ENCODE measurements at places on chromosomes 12 and 14.

GRCh38 chr12:4857472-4858291 lies 52.0 kb upstream of the KCNA1 start:
- peak; percentile 75 for DNase-seq

DNA sequence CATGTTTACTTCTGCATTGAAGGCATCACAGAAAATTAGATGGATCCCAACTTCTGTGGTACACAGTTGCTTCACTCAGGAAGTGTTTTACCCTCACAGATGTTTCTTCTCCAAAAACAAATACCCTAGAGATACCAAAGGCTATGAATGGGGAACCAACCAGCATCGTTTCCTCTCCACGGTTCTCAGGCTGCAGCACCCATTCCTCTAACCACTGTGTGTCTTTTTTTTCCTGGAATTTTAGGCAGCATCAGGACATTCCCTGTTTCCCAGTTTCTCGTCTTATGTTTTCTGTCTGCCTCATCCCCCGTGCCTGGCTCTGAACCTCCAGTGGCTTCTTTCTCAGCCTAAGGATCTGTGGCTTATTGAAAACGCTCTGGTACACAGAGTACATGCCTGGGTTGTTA lies 72.0 kb upstream of the TBX5 start:
- no peak for DNase-seq

DNA sequence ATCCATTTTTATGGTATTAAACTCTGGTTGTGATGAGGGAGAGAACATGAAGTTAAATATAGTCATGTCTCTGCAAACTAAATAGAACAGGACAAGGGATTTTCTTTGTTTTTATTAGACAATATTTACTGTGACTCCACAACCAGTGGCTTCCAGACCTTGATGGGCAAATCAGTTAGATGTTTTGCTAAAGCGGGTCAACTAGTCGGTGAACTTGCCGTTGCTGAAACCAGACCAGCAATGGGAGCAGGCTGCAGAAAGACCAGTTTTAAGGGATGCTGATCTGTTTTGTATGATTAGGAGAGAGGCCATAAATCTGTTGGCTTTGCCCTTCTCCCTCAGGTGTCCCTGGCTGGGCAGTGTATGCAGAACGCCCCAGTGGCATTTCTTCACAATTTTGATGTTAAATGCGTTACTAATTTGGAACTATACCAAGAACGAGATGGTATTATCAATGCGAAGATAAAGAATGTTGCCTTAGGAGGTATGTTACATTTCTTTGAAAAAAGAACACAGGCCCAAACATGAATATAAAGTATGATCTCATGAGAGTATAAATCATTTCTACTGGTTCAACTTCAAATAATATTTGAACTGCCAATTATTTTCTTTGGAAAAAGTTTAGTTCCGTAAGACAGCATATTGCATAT lies 19.4 kb downstream of the TCTN2 start:
- DNase-seq = no peak

DNA sequence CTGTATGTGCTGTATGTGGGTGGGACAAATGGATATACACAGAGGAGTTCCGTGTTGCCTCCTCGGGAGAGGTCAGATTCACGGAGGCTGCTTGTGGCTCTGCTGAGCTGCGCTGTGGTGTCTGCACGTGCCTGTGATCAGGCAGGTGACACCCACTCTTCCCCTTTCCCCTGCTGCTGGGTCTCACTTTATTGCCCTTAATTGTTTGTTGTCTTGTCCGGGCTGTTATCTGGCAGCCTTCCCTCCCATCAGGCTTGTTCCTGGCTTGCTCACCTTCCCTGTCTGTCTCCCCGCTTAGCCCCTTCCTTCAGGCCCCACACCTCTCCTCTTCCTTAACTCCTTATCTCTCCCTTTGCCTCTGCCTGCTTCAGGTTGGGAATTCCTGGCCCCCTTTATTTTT lies 13.5 kb downstream of the WNT5B start:
- no peak for DNase-seq

- DNase-seq = no peak
Observed at GRCh38 chr12:12474471-12474928, 88.2 kb downstream of the DUSP16 start.

DNA sequence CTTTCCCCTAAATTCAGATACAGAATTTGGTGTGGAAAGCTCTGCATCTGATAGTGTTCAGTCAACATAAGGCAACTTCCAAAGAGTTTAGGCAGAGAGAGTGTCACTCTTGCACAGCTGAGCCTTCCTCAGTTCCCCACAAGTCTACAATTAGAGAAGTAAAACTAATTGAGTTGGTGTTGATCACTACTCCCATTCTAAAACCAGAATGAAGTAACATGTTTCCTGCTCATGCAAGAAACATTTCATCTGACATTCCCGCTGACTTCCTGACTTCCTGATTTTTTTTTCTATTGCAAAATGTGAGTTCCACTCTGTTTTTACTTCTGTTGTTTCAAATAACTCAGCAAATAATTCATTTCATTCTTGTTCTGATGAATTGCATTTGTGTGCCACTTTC lies 271.0 kb downstream of the ALG10B start:
- DNase-seq = no peak

GRCh38 chr12:56154246-56154771 lies 1.9 kb downstream of the MYL6B start:
- DNase-seq = no peak

DNA sequence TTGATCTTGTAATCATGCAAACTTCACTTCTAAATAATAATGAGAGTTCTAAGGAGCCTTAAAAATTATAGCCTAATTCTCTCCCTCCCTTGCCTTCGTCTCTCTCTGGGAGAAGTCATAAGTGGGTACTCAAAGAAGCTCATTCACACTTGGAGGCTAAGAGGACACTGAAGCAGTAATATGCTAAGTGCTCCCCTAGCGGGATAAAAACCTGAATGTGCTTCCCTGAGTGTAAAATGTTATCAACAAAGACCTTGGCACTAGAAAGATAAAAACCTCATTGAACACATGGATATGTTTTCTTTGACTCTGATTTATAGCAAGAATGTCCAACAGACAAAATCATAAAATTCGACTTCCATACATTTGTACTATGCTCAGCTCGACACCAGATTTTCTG lies 337.9 kb upstream of the NOVA1 start:
- no peak for DNase-seq
